ENCODE measurements at places on chromosomes 12 and 14. TPM values are rescaled to one million over a fixed set of nuclear protein-coding genes. Genes with fewer than 3 reads are reported as not detected.

The MIS18BP1 gene
- 8.3 TPM for polyA plus RNA-seq

The WDHD1 gene
- polyA plus RNA-seq = 5.4 TPM

GRCh38 chr12:16788506-16789203 is 182.7 kb upstream of the LMO3 start:
- no peak for DNase-seq

GRCh38 chr14:91149462-91149861 is 35.6 kb downstream of the DGLUCY start:
- DNase-seq = peak; percentile 99

The OR6C2 gene
- not detected for polyA plus RNA-seq

- DNase-seq = no peak
Observed at GRCh38 chr12:102204025-102204424, 6.4 kb upstream of the PMCH start.

GRCh38 chr12:32756476-32757066 is 874 bp upstream of the YARS2 start:
- no peak for DNase-seq

The PRH2 gene
- polyA plus RNA-seq = 0.18 TPM

The TRHDE gene
- polyA plus RNA-seq = 17.1 TPM

- no peak for DNase-seq
Observed at GRCh38 chr12:124979568-124979967, 9.4 kb downstream of the DHX37 start.

DNA sequence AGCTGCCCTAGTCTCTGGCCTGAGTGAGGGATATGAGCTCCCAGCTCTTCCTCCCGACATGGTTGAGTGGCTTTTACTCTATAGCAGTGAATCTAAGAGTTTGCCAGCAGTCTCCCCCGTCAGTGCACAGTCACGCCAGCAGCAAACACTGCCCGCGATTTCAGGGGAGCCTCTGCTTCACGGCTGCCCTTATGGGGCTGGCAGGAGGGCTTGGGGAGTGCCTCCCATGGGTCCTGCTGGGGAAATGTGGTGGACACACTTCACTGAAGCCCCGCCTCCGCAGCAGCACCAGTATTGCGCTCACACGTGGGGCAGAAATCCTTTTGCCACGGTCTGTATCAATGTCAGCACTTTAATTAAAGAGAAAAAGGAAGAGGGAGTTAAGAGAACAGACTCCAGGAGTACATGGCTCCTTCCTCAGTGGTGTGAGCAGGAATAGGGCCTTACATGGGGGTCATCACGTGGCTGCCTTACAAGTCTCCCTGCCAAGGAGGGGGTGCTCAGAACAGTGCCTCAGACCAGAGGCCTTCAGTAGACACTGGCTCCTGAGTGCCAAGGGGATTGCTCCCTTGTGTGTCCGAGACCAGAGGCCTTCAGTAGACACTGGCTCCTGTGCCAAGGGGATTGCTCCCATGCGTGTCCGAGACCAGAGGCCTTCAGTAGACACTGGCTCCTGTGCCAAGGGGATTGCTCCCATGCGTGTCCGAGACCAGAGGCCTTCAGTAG is 55.7 kb downstream of the SFSWAP start:
- no peak for DNase-seq

- no peak for DNase-seq
Observed at GRCh38 chr12:106418970-106419369, 61.4 kb downstream of the POLR3B start.

DNA sequence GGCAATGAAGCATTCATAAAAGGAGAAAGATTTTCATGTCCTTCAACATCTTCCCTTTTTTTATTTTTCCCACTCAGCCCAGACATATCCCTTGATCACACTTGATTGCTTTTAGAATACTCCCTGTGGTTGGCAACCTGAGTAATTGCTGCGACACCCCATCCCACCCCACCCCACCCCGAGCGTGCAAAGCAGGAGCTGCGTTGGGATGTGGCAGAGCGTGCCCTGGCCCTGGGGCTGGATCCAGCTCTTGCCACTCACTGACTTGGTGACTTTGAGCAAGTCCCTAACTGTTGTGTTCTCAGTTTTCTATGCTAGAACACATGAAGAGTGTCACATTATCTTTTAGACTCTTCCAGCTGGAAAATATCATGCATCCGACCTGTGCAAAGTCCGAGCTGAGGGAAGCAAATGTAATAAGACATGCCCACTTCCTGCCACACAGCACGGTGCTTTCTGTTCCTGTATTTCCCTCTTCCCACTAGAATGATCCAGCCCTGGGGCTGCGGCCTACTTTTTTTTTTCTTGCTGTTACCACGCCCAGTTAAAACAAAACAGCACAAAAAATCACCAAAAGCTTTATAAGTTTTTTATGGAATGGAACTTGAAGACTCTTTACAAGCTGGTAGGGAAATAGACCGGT is 4.0 kb downstream of the ASCL4 start:
- no peak for DNase-seq

GRCh38 chr14:89377544-89377943 is 39.5 kb downstream of the FOXN3 start:
- DNase-seq = no peak

DNA sequence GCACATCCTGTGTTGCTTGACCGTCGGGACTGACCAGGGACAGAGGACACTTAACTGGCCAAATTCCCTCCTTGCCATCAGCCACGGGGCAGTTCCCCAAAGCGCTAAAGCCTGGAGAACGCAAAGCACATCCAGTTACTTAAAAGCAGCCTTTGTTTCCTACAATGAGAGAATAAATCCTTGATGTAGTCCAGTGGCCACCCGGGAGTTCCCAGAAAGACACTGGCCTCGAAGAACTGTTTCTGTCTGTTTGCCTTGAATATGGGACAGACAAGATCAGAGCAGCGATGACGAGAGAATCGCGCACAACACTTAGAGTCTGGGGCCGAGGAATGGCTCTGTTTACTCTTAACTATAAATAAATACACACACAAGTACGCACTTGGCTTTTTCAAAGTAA is 102.2 kb downstream of the TNFAIP2 start:
- no peak for DNase-seq

The TAS2R30 gene
- 0.15 TPM for polyA plus RNA-seq

The SPIC gene
- not detected for polyA plus RNA-seq
